ENCODE measurements at places on chromosomes 5 and 9.
A peak's percentile ranks its signal among the peaks of the same experiment; 100 is the strongest.

DNA sequence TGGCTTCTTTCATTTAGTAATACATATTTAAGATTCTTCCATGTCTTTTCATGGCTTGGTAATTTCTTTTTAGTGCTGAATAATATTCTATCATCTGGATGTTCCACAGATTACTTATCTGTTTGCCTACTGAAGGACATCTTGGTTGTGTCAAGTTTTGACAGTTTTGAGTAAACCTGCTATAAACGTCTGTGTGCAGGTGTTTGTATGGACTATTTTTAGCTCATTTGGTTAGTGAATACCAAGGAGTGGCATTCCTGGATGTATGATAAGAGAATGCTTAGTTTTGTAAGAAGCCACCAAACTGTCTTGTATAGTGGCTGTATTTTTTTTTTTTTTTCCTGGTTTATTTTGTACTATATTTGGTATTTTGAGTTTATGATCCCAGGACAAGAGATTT is 38.4 kb downstream of the PRRC1 start:
- DNase-seq: no peak

DNA sequence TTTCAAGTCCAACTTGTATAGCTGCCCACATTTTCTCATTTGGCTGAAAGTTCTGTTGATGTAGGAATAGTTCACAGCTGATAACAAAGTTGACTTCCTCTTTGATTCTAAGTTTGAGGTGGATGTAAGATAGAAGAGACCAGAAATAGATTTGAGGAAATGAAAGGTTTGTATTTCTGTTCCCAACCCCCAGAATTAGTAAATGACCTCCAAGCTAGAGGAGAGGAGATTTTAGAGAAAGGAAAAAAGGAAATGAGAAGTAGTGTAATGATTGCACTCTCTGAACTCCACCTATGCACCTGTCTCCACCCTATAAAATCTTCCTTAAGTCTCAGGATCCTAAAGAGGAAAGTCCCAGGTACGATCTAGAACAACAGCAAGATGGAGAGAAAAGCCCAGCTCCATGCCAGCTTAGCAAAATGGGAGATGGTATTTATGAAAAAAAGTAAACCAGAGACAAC is 130.4 kb upstream of the POC5 start:
- no peak for DNase-seq

DNA sequence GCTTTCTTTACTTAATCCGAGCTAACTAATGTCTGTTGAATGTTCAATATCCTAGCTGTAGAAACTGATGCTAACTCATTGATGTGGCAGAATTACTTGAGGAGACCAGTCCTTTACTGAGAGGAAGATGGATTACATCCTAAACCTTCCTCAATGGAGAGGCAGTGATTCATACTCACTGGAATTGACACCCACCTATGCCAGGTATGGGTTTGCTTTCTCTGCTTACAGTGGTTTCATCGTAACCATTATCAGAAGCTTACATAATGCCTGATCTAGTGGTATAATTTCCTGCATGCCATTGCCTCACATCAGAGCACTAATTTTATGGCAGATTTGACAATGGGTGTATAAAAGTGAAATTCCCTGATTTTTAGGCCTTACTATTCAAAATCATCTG is 384.7 kb downstream of the ANXA1 start:
- no peak for DNase-seq

- no peak for DNase-seq
Observed at GRCh38 chr5:3277590-3278196, 317.9 kb upstream of the IRX1 start.

- no peak for DNase-seq
Observed at GRCh38 chr9:14062586-14063221, 251.2 kb downstream of the NFIB start.

GRCh38 chr9:110604171-110604601 is 24.6 kb upstream of the SVEP1 start:
- DNase-seq: no peak

DNA sequence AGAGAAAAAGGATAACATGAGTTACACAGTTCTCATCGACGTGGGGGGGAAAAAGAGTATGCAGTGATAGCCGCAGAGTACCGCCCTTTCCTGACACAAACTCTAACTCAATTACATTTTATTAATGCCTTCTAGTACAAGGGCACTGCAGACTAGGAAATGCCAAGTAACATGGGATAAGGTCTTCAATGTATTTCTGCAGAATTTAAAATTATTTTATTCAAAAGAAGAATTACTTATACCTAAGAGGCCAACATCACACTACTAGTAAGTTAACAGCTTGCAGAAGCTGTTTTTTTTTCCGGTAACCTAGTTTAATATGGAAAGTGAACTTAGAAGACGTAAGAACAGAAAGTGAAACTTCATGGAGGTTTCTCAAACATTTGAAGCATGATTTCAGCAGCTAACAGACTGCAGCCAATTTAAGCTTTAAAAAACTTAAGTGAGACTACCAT is 3.9 kb downstream of the SETX start:
- no peak for DNase-seq

GRCh38 chr9:36163049-36163785 is 6.0 kb upstream of the CCIN start:
- no peak for DNase-seq

- no peak for DNase-seq
Observed at GRCh38 chr5:35922468-35922867, 16.0 kb downstream of the CAPSL start.

- DNase-seq: no peak
Observed at GRCh38 chr9:93035821-93036351, 22.6 kb upstream of the SUSD3 start.

DNA sequence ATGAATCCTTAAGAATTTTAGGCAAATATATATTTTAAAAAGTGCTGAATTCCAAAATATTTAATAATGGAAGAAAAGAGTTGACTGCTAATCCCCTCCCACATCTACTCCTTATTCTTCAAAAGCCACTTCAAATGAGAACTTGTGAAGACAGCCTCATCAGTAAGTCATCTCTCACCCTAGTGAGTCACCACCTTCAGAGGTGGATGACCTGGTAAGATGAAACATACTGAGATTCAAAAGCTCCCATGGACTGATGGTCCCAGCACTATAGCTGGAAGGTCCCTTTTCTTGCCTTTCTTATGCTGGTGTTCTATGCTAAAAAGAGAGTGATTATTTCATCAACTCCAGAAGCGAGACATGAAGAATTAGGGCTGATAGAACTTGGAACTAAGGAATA is 37.8 kb upstream of the SPDL1 start:
- DNase-seq: no peak

GRCh38 chr5:87746891-87747377 is 334.2 kb upstream of the CCNH start:
- DNase-seq: no peak

- peak; percentile 23 for DNase-seq
Observed at GRCh38 chr9:69174616-69175463, 763 bp downstream of the TJP2 start.

DNA sequence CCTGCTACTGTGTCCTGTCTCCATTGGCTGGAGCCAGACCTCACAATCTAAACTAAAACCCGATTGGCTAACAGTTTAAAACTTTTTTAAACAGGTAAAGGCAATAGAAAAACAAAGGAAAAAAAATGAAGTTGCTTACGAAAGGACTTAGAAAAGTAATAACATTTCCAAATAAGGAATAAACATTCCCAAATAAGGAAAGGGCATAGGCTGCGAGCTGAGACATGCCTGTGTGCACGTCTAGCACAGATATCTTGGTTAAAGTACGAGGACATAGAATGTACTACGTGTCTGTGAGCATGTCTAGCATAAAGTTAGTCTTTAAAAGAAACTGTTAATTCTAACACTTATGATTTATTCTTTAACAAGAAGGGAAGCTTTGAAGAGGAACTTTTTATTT is 15.3 kb upstream of the FAM120A start:
- DNase-seq: no peak

DNA sequence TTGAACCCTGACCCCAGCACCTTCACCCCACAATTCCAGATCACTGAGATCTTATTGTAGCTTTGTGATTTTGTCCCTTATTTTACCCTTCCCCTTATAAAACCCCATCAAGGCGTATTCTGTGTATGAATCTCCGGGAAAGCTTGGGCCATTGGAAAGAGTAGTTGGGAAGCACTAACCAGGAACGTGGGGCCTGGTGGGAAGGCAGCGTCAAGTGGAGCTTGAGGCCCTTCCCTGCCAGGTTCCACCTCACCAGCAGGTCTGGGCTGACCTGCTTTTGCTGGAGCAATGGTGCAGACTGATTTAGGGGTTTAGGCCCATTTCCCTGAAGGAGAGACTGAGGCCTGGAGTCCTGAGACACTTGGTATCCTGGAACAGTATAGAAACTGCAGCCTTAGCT is 9.3 kb downstream of the PHF2 start:
- DNase-seq: no peak

DNA sequence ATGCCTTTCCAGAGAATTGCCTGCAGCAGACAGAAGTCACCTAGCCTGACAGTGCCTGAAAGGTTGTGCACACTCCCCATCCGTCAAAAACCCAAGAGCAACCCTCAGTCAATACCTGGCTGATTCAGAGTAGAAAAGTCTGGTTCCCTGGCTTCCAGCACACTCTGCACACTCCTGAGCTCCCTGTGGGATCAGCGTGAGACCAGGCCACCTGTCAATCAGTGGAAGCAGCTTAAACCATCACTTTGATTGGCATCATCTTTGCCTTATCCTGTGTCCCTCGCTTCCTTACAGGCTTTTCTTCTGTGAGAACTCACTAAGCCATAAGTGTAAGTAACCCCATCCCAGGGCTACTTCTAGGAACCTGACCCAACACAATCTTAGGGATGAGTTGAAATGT is 109.8 kb downstream of the ACTL7B start:
- no peak for DNase-seq

GRCh38 chr5:124981901-124982300 is 235.5 kb upstream of the ZNF608 start:
- DNase-seq: no peak

DNA sequence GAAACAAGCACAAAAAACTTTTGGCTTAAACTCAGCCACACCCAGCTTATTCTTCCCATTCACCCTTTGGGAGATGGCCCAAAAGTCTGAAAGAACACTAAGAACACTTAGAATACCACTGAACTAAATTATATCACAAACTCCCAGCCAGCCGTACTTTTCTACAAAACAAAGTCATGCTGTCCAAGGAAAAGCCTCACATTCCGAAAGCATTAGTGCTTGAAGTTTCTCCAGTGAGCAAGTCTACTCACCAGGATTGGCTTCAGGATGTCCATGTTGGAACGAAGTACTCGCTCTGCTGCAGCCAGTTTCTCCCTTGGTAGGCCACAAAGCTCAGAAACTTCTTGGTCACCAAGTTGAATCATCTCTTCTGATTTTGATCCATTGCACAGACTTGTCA is 69.7 kb downstream of the ABCA1 start:
- no peak for DNase-seq

GRCh38 chr9:104911032-104911607 is 16.8 kb downstream of the ABCA1 start:
- no peak for DNase-seq

DNA sequence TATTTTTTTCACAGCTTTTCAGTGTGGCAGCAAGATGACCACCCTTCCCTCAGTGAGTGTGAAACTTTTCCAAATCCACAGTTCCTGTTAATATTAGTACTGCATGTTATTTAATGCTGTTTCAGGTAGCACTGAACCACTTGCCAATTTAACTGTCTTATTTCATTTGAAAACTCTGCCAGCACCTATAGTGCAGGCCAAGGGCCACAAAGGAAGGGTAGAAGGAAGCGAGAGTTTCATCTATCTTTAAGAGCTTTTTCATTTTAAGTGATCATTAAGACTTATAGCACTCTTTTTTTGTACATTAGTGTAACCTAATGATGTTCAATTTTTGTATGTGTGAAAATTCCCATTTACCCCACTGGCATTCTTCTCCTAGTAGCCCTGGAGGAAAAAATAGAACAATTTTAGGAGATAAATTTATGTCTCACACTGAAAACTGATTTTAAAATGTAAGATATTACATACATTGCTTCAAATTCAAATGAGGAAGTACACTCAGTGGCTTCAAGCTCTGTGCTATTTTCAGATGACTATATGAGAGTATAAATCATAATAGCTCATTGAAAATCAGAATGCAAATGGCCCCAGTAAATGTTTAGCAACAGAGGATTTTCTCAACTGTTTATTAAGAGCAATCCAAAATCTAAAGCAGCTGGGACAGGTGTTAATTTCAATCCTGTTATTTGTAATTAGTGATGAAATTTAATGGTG is 820.5 kb downstream of the PTPRD start:
- no peak for DNase-seq

DNA sequence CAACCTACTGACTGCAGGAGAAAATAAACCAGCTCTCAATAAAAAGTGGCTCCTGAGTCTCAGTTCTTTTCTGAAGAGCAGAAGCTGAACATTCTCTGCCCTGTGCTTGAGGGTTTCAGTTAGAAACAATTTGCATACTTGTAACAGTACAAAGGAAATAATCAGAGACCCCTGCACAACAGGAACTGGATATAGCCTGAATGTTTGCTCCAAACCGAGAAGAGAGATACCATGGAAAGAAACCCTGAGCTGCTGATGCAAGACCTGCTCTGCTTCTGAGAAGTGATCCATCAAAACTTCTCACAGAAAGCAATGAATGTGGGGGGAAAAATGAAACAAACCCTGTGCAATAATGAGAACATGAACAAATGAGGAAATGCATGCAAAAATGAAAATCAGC is 592.9 kb downstream of the SEMA5A start:
- no peak for DNase-seq

DNA sequence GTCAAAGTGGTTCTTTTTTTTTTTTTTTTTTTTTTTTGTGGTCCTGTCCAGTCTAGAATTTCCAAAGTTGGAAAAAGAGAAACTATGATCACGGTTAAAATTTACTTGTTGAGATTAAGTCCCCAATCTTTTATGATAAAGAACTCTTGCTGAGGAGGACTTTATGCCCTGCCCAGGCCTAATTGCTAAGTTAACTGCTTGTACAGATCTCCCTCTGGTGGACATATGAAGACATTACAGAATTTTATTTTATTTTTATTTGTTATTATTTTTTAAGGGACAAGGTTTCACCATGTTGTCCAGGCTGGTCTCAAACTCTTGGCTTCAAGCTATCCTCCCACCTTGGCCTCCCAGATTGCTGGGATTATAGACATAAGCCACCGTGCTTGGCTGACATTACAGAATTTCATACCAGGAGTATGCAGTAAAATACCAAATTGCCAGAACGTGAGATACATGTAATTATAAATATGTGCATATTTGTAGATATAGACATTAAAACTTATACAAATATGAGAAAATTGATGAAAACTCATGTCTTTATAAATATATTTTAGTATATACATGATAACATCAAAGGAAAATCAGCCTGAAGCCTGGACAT is 91.2 kb downstream of the RFK start:
- no peak for DNase-seq

- no peak for DNase-seq
Observed at GRCh38 chr9:97512966-97513560, 11.6 kb downstream of the TMOD1 start.

DNA sequence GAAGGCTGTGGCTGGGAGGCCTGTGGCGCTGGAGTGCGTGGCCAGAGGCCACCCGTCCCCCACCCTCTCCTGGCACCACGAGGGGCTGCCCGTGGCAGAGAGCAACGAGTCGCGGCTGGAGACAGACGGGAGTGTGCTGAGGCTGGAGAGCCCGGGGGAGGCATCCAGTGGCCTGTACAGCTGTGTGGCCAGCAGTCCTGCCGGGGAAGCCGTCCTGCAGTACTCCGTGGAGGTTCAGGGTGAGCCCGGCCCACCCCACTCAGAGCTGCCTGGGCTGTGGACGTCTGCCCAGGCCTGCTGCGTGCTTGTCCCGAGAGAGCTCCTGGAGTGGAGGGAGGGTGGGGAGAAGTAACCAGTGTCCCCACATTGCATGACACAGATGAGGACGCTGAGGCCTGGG is 89.2 kb downstream of the HMCN2 start:
- DNase-seq: no peak

GRCh38 chr9:15373881-15374280 is 48.8 kb upstream of the SNAPC3 start:
- no peak for DNase-seq
